Ascending aorta (tissue), 2 donors: ENCODE measurements at places on chromosomes 11 and 22. TPM values are rescaled to one million over a fixed set of nuclear protein-coding genes. Genes with fewer than 3 reads are reported as not detected.

The ADORA2A gene
- total RNA-seq = 14.7 TPM

The CALCA gene
- not detected for total RNA-seq

GRCh38 chr22:27115816-27116256, 458.4 kb downstream of the MIAT start:
- H3K4me3 ChIP-seq = no peak overlapping the region
- H3K4me1 ChIP-seq = no peaks in the 10 kb centered on the region
- H3K27ac ChIP-seq = no peak overlapping the region
- H3K27me3 ChIP-seq = no peaks in the 10 kb centered on the region

- H3K4me3 ChIP-seq = peak overlapping the region; percentile 52
- no peaks in the 10 kb centered on the region for H3K36me3 ChIP-seq
- no peak for DNase-seq
- H3K27me3 ChIP-seq = peaks cover 4% of the 10 kb centered on the region
- no peak overlapping the region for H3K27ac ChIP-seq
Measured at GRCh38 chr22:49670456-49671330, 157.0 kb downstream of the BRD1 start.

DNA sequence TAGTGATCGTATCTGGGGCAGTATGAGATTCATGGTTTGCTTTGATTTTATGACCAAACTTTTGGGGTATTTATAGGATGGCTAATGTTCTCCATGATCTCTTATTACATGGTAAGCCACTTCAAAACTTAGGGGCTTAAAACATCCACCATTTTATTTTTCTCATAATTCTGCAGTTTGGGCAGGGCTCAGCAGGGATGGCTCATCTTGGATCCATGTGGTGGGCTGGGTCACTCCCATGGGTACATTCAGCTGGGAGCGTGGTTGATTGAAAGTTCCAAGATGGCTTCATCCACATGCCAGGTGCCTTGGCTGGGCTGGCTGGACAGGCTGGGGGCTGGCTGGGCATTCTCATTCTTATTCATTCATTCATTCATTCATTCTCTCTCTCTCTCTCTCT, 30.5 kb upstream of the FGF19 start:
- H3K36me3 ChIP-seq = no peaks in the 10 kb centered on the region
- no peaks in the 10 kb centered on the region for H3K4me1 ChIP-seq
- H3K27me3 ChIP-seq = no peaks in the 10 kb centered on the region
- H3K4me3 ChIP-seq = no peak overlapping the region
- no peak overlapping the region for H3K27ac ChIP-seq
- no peak for DNase-seq
